A549 treated with dexamethasone at 1 μM for 4 hours (cell line): ENCODE measurements at places on chromosomes 2 and 18. TPM values are rescaled to one million over a fixed set of nuclear protein-coding genes. Genes with fewer than 3 reads are reported as not detected.

The UCN gene
- 0.63 to 2.5 TPM (median 1.7 TPM) in 5 replicates for total RNA-seq

The HK2 gene
- 0.75 to 1.1 TPM (median 1.1 TPM) in 5 replicates for total RNA-seq

The STARD6 gene
- total RNA-seq, result 0.21 TPM in 1 of 5 replicates, not detected in the others

The GAREM2 gene
- 4.4 to 8.7 TPM (median 7.2 TPM) in 5 replicates for total RNA-seq

The GATA6 gene
- 0.86 to 1.8 TPM (median 1.5 TPM) in 5 replicates for total RNA-seq

The FIGN gene
- 1.3 to 3.0 TPM (median 2.7 TPM) in 5 replicates for total RNA-seq

The DNAJC5G gene
- total RNA-seq, result not detected in 5 replicates

The PHOSPHO2 gene
- 1.7 to 3.8 TPM (median 2.6 TPM) in 5 replicates for total RNA-seq

The DSC1 gene
- not detected in 5 replicates for total RNA-seq

The PCARE gene
- total RNA-seq, result not detected in 5 replicates

The TMEM150A gene
- 11.7 to 15.9 TPM (median 14.8 TPM) in 5 replicates for total RNA-seq

The SEPTIN2 gene
- 240 to 299 TPM (median 280 TPM) in 5 replicates for total RNA-seq

The EML6 gene
- 0.34 to 1.2 TPM (median 1.0 TPM) in 5 replicates for total RNA-seq

The NDC80 gene
- total RNA-seq, result 11.3 to 13.8 TPM (median 12.8 TPM) in 5 replicates

The MOB4 gene
- total RNA-seq, result 23.7 to 32.3 TPM (median 28.2 TPM) in 5 replicates

The LMAN2L gene
- 18.8 to 20.4 TPM (median 19.6 TPM) in 5 replicates for total RNA-seq

The PDK1 gene
- 2.4 to 5.1 TPM (median 3.9 TPM) in 5 replicates for total RNA-seq

The TRPM8 gene
- 0.18 to 0.36 TPM (median 0.25 TPM) in 5 replicates for total RNA-seq

The OR6B2 gene
- not detected in 5 replicates for total RNA-seq

The TNS1 gene
- 10.7 to 28.4 TPM (median 17.4 TPM) in 5 replicates for total RNA-seq

The CHPF gene
- total RNA-seq, result 16.9 to 30.5 TPM (median 28.2 TPM) in 5 replicates

The LDLRAD4 gene
- 1.3 to 2.6 TPM (median 2.1 TPM) in 5 replicates for total RNA-seq

The RAX gene
- total RNA-seq, result not detected in 5 replicates

The SH3RF3 gene
- 0.53 to 0.91 TPM (median 0.75 TPM) in 5 replicates for total RNA-seq
